Right kidney (tissue), 9 donors: ENCODE measurements at places on chromosomes 12 and 14.
A peak's percentile ranks its signal among the peaks of the same experiment; 100 is the strongest.

- no peak for DNase-seq
These were observed 50.7 kb downstream of the TPCN1 start for GRCh38 chr12:113271853-113272561.

- peak; percentile 88 for DNase-seq
These were observed 674 bp downstream of the NIN start for GRCh38 chr14:50830044-50830931.

DNA sequence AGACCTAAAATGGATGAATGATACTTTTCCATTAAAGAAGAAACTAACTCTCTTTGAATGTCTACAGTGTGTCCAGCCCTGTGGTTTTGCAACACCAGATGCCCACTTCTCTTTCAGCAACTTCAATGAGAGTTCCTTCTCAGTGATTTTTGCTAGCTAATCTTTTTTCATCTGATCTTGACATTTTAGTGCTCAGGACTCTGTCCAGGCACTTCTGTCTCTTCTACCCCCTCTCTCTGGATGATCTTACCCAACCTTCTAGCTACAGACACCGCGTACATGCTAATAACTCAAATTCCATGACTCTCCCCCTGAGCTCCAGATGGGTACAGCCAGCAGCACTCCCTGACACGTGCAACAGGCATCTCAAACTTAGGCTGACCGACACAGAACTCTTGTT, 161.1 kb upstream of the FOXN3 start:
- DNase-seq, result no peak

DNA sequence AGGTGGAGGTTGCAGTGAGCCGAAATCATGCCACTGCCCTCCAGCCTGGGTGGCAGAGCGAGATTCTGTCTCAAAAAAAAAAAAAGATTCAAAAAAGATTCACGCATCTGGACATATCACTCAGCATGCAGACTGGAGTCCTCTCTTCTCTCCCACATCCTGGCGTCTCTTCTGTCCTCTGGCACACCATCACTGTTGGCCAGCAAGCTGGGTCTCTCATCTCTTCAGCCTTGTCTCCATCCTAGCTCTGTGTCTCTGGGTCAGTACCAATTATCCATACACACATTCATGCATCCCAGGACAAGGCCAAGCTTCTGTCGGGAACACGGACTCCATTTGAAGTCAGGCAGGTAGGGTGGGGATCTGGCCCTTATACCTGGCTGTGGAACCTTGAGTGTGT, 105.5 kb upstream of the MAP1LC3B2 start:
- DNase-seq, result no peak

DNA sequence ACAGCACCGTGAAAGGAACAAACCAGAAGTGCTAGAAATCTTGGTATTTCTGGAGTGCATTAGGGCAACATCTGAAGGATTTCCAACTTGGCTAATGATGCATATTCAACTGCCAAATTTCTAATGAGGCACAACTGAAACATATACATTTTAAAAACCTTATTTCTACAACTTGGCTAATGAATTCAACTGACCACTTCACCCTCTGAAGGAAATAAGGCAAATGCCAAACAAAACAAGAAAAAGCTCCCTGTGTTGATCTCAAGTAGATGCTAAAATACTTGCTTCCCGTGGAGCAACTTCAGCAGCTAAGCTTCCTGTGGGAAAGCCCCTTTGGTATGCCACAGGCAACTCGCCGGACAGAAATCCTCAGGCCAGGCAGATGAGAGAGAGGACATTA, 167.1 kb downstream of the TTC7B start:
- no peak for DNase-seq

DNA sequence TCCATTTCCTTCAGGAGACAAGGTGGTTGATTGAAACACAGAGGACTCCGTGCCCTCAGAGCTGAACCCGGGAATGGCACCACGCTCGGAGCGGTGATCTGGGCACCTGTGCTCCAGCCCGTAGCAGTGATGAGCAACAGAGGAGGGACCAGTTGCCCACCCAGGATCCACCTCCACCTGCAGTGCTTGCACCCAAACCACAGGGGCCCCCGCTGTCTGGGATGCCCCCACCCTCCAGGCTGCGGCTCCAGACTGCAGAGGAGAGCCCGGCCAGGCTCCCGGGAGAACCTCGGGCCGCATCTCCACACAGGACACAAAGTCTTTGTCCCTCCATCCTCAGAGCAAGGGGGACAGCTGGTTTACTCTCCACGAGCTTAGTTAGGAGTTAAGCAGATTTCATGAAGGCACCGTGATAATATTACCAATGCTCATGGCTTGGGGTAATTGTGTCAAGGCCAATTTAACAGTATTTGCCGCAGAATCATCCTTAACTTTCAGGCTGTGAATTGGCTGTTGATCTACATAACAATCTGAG, 100.6 kb downstream of the TNFAIP2 start:
- no peak for DNase-seq

DNA sequence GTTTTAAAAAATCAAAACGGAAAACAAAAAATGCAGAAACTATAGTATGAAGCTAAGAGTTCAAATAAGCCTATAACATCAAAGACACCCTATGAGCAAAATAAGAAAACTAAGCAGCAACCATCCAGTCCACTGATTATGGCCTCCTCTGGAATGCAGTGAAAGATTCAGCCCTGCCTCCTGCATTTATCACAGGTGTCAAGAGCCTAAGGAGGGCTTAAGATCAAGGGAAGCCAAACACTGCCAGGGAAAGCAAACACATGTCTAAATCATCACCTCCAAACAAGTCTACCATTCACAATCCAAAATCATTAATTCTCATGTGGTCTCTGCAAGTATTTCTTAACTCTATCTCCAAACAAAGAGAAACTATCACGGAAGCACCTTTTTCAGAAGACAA, 28.4 kb downstream of the SARNP start:
- DNase-seq, result peak; percentile 6

- DNase-seq, result no peak
These were observed 273.9 kb downstream of the ZFP36L1 start for GRCh38 chr14:68518761-68519670.

DNA sequence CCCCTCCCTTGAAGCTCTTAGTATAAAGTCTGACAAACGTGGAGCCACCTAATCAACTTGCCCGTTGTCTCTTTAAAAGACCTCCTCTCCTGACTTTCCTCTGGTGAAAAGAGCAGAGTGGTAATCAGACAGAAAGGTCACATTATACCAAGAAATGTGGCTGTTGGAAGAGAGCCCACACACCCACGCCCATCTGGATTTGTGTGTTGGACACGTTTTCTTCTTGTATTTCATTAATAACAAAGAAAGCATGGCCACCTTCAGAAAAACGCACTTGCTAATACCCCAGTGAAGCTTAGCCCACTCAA, 41.3 kb downstream of the CCDC60 start:
- DNase-seq, result no peak
